ENCODE measurements at places on chromosomes 16 and 17. TPM values are rescaled to one million over a fixed set of nuclear protein-coding genes. Genes with fewer than 3 reads are reported as not detected.

Gene GLIS2
- total RNA-seq: 1.3 TPM

Gene IL34
- total RNA-seq: 158 TPM

Gene RAB11FIP4
- 62.8 TPM for total RNA-seq

Gene KRTAP4-4
- 102 TPM for total RNA-seq

Gene ADAMTS18
- total RNA-seq: 1.0 TPM

Gene PLCD3
- 100 TPM for total RNA-seq

Gene RGS9
- total RNA-seq: 1.4 TPM

Gene ALOXE3
- total RNA-seq: 94.6 TPM

- no peak for DNase-seq
Measured at GRCh38 chr17:51745993-51746392, 412.5 kb downstream of the CA10 start.

DNA sequence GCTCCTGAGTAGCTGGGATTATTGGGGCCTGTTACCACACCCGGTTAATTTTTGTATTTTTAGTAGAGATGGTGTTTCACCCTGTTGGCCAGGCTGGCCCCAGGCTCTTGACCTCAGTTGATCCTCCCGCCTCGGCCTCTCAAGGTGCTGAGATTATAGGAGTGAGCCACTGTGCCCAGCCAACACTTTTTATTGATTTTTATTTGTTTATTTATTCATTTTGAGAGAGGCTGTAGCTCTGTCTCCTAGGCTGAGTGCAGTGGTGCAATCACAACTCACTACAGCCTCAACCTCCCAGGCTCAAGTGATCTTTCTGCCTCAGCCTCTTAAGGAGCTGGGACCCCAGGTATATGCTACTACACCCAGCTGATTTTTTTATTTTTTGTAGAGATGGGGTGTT is 54.7 kb downstream of the TNRC6A start:
- no peak for DNase-seq

GRCh38 chr17:57531078-57531477 is 214.0 kb downstream of the CCDC182 start:
- DNase-seq: no peak

- DNase-seq: no peak
Measured at GRCh38 chr16:54886078-54886477, 44.6 kb upstream of the IRX5 start.

DNA sequence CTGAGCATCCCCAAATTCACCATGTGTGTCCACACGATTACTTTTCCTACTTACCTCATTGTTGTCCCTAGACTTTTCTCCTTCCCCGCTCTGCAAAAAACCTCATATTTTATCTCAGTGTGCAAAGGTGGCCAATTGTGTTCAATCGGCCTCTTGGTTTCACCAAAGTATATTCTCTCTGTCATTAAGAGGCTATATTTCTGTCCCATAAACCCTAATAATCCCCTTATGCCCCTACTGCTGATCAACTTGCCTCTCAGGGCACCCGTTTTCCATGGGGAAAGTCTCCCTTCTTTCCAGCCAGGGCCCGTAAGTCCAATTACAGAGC is 11.6 kb downstream of the CES2 start:
- no peak for DNase-seq

GRCh38 chr16:8885674-8886592 is 3.8 kb downstream of the LITAFD start:
- DNase-seq: no peak

DNA sequence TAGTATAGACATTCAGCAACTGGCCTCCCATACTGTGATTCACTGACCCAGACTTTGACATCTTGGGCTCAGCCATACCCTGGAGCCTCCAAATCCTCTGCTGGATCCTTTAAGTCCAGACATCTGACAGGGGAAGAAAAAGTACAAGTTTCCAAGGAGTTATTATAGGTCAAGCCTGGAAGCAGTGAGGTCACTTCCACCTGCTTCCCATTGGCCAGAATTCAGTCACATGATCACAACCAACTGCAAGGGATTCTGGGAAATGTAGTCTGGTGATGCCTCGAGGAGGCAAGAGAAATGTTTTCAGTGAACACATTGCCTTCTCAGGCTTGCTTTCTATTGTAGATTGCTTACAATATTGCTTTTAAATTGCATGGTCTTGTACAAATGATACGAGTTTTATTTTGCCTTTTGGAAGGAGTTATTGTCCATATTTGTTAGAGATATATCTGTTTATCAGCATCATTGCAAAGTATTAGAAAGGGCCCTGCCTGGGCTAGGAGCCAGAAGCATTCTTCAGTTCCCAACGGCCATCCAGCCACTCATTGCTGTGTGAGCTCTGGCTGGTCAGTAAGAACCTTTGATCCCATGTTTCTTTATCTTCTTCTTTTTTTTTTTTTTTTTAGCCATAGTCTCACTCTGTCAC is 696.9 kb downstream of the WWOX start:
- DNase-seq: no peak

GRCh38 chr16:67399218-67399733 is 6.0 kb upstream of the TPPP3 start:
- no peak for DNase-seq

DNA sequence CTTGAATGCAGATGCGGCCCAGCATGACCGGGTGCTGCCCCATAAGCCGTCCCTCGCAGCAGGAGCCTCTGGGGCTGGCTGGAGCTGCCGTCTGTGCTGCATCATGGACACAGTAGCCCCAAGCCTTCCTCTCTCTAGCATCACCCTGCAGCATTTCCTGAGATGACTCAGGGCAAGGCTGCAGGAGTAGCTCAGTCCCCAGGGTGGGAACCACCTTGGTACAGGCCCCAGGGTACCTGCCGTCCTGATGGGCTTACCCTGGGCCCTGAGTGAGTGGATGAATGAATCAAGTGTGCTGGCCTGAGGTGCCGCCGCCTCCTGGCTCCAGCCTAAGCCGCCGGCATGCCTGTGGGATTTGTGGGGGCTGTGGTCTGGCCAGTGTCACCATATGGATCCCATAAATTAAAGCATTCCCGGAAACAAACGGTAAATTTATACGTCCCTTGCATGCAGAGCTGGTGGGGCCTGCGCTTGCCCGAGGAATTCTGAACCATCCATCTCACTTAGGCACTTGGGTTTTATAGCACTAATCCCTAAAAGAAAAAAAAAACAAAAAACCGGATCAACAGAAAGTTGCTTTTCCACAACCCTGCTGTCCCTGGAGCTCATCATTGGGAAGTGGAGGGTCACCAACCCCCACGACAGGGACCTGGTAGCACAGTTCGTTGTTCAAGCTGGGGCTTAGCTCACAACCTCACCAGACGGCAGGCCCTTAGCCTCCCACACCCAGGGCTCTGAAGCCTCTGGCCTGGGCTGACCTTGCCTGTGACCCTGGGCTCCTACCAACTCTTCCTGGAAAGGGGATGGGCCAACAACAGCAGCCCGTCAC is 242.6 kb upstream of the CIBAR2 start:
- no peak for DNase-seq

GRCh38 chr16:62225675-62226074 is 189.4 kb upstream of the CDH8 start:
- DNase-seq: peak; percentile 59

- peak; percentile 56 for DNase-seq
Measured at GRCh38 chr17:2094891-2095535, 40.1 kb downstream of the HIC1 start.

DNA sequence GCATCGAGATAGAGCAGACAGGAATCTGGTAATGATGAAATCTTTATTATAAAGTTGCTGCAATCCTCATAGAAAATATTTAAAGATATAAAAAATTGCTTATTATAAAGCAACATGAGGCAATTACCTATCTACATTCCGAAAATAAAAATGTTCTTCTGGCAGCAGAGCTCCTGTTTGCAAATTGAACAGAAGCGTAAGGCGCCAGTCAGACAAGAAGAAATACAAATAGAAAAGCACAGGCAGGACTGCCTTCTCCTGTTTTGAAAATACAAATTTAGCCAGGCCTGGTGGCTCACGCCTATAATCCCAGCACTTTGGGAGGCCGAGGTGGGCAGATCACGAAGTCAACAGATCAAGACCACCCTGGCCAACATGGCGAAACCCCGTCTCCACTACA is 95.6 kb downstream of the CDYL2 start:
- DNase-seq: no peak

DNA sequence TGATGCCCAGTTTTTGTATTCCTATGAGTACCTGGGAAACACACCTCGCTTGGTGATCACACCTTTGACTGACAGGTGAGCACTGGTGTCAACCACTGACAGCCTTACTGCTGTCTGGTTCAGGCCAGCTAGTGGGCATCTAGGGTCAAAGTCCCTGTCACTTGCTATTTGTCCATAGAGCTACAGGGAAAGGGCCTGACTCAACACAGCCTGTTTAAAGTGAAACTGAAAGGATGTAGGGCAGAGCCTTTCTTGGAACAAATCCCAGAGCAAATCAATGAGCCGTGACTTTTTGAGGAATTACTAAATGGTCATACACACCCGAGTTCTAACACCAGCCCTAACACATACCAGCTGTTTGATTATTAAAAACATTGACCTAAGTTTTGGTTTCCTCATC is 106.8 kb downstream of the DNAH9 start:
- DNase-seq: no peak

DNA sequence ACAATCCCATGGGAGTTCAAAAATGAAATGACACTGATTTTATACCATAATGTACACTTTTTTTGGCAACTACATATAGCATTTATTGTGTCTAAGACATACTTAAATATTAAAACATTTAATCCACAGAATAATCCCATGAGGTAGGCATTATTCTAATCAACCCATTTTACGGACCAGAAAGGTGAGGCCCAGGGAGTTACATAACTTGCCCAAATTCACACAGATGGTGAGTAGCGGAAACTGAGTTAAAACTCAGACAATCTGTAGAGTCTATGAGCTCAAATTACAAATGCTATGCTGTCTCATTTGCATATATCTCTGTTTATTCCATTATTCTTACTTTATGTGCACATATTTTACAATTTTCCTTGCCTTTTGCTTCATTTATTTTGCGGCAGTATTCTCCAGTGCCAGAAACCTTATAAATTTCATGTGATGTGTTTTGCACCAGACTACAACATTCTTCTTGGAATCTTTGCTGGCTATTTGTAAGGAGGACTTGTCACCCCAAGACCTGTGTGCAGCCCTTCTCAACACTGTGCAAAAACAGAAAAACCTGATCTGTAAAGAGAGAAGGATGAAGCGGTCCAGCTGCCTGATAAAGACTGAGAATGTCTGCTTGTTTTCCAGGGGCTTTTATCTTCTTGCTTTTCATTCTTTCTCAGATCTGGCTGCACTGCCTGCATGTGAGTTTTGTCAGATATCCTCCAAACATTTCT is 2.3 kb upstream of the ABCA9 start:
- no peak for DNase-seq

GRCh38 chr16:75841517-75841916 is 115.2 kb upstream of the CPHXL start:
- DNase-seq: no peak
